ENCODE measurements at places on chromosomes 7 and 10.

GRCh38 chr7:40921589-40922315, 781.1 kb downstream of the INHBA start:
- no peak for DNase-seq

DNA sequence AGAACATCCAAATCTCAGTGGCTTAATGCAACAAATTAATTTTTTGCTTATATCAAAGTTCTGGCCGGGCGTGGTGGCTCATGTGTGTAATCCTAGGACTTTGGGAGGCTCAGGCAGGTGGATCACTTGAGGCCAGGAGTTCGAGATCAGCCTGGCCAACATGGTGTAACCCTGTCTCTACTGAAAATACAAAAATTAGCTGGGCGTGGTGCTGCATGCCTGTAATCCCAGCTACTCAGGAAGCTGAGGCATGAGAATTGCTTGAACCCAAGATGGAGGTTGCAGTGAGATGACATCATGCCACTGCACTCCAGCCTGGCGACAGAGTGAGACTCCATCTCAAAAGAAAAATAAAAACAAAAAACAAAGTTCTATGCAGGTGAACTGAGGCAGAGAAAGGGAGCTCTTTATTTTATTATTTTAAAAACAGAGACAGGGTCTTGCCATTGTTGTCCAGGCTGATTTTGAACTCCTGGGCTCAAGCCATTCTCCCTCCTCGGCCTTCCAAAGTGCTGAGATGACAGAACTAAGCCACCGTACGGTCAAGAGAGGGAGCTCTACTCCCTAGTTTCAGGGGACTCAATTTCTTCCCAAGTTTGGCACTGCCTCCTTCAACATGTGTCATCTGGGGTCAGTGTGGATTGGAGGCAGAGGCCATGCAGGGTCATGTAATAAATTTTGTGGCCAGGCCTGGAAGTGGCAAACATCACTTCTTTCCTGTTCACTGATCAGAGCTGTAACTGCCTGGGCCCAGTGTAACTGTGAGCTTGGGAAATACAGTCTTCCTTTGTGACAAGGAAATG, 2.4 kb downstream of the ADCK2 start:
- DNase-seq: no peak

- no peak for DNase-seq
These were observed 7.6 kb downstream of the FAM53B start for GRCh38 chr10:124736491-124737136.

GRCh38 chr7:1218541-1219165, 14.0 kb upstream of the UNCX start:
- DNase-seq: no peak

GRCh38 chr7:148433521-148434180, 156.9 kb upstream of the C7orf33 start:
- no peak for DNase-seq

DNA sequence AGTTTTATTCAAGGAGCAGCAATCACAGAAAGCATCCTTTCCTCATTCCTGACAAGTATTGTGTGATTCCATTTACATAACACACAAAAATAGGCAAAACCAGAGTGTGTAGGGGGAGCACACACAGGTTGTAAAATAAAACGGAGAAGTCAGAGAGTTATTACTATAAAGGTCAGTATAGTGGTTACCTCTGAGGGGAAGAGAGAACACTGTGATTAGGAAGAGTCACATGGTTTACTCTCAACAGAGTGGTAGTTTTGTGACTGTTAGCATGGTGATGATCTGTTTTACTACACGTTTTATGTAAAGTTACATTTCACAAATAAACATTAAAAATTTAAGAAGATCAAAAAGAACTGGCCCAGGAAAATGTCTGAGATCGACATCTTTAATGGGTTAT, 74.6 kb downstream of the VPS41 start:
- DNase-seq: no peak

- DNase-seq: no peak
These were observed 17.1 kb downstream of the YKT6 start for GRCh38 chr7:44217852-44218402.

DNA sequence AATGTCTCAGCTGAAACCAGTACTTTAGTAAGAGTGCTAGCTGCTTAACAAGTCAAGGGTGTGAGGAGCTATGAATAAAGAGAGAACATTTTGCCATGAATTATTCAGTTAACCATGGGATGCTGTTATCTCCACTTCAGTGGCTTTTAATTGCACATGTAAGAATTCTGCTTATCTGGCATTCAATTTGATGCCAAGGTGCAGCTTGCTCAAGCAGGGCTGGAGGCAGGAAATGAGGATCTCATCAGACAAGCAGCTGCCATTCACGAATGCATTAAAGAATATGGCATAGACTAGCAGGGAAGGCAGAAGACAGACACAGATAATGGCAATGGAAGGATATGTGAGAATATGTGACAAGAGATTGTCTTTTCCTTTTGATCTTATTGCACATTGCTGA, 697.8 kb downstream of the NRG3 start:
- no peak for DNase-seq

DNA sequence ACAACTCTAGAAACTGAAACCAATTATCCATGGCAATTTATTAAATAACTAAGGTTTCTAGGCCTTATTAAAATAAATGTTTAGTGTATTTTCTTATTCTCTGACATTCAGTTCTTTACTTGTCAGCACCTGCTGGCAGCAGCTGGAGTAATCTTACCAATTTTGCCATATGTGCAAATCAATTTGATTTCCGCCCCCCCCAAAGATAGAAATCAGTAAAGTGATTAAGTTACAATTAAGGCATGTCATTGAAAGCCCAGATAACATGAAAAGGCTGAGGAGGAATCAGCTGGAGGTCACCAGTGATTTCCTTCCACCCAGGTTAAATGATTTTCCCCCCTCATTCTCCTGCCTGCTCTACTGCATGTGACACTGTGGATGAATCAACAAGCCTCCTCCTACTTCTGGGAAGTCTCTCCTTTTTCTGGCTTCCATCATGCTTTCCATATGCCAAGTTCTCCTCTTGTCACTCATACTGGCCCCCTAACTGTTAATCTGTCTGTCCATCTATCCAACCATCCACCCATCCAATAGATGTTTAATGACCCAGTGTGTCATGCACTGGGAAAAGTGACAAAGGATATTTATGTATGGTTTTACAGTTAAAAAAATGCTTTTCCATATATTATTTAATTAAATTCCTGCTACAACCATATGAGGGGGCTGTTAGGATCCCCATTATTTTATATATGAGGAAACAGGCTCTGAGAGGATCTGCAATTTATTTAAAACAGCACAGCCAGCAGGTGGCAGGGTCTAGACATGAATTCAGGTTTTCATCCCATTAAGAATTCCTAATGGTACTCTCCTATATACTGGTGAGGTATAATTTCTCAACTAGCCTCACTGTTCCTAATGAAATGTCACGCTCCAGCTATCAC, 116.5 kb downstream of the ATXN7L1 start:
- peak; percentile 20 for DNase-seq

DNA sequence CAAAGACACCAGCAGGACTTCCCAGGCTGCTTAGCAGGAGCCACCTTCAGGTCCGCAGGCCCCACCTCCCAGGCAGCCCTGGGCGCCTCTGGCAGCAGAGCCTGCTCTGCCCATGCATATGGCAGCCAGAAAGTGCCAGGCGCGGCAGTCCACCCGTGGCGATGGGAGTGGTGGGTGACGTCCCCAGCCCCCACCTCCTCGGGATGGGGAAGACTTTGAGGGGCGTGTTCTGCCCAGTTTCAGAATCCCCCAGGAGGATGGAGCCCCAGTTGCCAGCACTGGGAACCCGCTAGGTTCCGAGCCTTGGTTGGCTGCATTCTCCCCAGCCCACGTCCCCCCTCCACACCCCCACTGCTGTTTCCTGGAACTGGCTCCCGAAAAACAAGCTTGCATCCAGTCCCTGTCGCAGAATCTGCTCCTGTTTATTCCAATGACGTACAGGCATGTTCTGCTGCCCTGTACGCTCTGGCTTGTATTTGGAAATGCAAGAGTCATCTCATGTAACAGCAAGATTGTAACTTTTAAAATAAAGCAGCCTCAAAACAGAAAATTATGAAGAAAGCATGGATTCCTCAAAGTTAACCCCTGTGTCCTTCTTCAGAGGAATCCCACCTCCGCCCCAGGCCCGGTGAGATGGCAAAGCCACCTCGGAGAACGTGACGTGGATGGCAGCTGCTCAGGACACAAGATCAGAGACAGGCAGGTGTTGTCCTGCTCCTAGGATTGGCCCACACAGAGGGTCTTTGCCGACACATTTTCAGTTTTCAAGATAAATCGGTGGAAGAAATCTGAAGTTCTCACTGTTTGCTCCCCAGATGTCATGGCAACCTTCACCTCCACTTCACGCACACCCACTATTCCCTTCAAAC, 87.8 kb upstream of the PPP2R2D start:
- no peak for DNase-seq

- DNase-seq: no peak
These were observed 42.4 kb downstream of the PLCE1 start for GRCh38 chr10:94035982-94036765.

DNA sequence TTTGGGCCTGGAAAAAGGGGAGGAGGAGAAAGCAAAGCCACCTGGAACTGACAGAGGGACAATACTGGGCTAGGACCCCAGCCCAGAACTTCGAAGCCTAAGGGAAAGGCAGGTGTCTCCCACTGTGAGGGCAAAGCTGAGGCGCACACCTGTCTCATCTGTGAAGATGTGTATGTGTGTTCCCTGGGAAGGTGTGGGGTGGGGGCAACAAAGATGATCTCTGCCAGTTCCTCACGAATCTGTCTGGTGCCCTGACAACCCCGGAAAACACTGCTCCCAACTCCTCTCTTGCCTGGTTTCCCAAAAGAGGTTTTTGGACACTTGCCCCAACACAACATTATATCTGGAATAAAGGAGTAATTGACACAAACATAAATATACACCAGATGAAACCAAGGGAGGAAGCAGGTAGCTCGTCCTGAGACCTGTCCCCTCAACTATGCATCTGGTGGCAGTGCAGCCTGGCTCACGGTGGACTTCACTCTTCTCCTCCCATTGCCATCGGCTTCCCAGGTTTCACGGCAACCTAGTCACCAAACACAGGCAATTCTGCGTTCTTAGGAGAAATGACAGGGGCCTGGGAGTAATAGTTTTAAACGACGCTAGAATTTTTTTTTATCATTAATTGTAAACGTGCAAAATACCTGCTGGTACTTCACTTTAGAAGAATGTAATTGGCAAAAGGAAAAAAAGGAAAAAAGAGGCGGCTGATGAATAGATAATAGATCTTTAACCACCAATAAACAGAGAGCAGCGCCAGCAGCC, 1.7 kb upstream of the EMX2 start:
- no peak for DNase-seq

DNA sequence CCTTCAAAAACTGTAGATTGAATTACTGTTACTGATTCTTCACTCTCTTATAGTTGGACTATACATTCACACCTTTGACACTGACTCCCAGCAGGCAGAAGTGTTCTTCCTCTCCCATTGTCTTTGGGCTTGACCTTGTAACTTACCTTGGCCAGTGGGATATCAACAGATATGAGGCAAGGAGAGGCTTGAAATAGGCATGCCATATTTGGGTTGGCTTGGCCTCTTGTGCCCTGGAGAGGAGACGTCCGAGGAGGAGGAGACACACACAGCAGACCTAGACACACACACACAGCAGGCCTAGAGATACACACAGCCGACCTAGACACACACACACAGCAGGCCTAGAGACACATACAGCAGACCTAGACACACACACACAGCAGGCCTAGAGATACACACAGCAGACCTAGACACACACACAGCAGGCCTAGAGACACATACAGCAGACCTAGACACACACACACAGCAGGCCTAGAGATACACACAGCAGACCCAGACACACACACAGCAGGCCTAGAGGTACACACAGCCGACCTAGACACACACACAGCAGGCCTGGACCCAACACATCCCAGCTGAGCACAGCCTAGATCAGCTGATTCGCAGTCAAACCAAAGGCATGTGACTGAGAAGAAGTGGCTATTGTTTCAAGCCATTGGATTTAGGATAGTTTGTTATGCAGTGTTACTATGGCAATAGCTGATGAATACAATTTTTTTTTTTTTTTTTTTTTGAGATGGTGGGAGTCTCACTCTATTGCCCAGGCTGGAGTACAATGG, 12.5 kb upstream of the GNA12 start:
- DNase-seq: no peak

DNA sequence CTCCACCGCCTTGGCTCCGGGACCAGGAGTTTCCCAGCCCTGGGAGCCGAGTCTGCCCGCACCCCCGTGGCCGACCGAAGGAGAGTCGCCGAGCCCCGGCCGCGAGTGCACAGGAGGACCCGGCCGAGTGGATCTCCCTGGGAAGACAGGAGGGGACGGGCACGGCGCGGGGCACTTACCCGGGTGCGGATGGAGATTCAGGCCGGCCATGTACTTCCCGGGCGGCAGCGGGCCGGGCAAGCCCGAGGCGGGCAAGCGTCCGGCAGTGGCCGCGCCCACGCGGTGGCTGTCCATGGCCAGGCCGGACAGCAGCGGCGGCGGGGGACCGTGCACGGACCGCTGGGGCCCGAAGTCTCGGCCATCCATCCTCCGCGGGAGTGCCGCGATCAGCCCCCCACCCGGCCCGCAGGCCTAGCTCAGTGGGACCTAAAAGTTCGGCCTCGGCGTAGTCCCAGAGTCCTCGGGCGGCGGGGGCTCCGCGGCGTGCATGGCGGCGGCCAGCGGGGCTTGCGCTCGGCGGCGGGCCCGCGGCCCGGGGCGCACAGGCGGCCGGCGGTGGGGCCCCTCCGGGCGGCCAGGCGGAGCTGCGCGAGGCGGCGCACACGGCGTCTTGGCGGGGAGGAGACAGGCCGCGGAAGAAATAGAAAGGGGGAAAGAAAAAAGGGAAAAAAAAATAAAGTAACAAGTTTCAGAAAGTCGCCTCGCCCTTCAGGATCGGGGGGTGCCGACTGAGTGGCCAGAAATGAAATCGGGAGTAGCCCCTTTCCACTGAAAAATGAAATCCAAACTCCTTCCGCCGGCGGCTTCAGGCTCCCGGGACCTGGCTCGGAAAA, 2.5 kb downstream of the TNRC18 start:
- DNase-seq: no peak

- no peak for DNase-seq
These were observed 89.6 kb downstream of the PPP1R17 start for GRCh38 chr7:31776616-31777015.

GRCh38 chr7:41786404-41786803, 83.5 kb upstream of the INHBA start:
- DNase-seq: no peak

GRCh38 chr10:48254750-48255512, 19.6 kb downstream of the FRMPD2 start:
- DNase-seq: no peak

DNA sequence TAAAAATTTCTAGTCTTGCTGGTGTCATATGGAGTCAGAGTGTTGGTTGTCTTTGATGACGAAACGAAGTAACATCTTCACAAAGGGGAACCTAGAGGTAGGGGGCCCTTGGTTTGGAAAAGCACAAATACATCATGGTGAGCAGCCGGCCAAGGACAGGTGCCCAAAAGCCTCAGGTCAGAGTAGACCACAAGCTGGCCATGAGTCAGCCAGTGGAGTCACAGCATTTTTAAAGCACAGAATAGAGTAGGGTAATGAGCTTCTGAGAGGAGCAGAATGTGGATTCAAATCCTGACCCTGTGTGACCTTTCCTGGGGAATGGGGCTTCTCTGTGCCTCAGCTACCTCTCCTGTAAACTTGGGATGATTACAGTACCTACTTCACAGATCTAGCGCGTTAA, 5.3 kb downstream of the CAMK2B start:
- no peak for DNase-seq

- DNase-seq: no peak
These were observed 7.8 kb downstream of the PTF1A start for GRCh38 chr10:23199768-23200511.

- DNase-seq: no peak
These were observed 53.0 kb downstream of the ARHGAP12 start for GRCh38 chr10:31875608-31876007.

- no peak for DNase-seq
These were observed 47.7 kb downstream of the RASGEF1A start for GRCh38 chr10:43218951-43219837.

All from stimulated activated CD4-positive, alpha-beta T cell treated with anti-CD3 and anti-CD28 coated beads, Interleukin-4, amount 100 ng/mL, for 1 hour (primary cell).